ENCODE measurements at places on chromosomes 3 and 15. TPM values are rescaled to one million over a fixed set of nuclear protein-coding genes. Genes with fewer than 3 reads are reported as not detected.

DNA sequence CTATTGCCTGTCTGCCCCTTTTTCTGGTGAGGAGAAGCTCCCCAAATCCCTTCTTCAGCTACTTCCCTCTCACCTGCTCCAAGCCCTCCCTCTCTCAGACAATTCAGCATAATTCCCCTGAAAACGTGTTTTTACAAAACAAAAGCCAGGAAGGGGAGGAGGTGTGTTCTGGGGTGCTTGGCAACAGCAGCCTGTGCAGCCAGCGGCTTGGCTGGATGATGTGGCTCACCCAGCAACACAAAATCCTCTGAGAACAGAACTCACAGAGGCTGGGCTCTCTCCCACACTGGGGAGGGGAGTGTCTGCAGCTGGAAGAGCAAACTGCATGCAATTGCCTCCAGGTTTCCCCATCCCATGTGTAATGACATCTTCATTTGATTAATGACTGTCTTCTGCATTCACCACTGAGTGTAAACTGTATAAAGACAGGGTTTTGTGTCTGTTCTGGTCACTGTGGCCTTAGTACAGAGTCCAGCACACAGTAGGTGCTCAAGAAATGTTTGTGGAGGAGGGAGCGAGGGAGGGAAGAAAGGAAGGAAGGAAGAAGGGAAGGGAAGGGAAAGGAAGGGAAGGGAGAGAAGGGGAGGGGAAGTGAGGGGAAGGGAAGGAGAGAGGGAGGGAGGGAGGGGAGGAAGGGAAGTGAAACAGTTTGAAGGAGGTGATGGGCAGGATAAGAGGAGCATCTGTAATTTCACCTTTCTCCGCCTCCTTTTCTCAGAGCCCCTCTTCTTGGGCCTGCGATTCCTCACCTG, 70.1 kb upstream of the GLCE start:
- no peak for DNase-seq

DNA sequence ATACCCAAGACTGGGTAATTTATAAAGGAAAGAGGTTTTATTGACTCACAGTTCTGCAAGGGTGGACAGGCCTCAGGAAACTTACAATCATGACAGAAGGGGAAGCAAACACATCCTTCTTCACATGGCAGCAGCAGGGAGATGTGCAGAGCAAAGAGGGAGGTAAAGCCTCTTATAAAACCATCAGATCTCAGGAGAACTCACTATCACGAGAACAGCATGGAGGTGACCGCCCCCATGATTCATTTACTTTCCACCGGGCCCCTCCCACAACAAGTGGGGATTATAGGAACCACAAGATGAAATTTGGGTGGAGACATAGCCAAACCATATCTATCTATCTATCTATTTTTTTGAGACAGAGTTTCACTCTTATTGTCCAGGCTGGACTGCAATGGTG, 5.4 kb downstream of the GDPGP1 start:
- DNase-seq = no peak

DNA sequence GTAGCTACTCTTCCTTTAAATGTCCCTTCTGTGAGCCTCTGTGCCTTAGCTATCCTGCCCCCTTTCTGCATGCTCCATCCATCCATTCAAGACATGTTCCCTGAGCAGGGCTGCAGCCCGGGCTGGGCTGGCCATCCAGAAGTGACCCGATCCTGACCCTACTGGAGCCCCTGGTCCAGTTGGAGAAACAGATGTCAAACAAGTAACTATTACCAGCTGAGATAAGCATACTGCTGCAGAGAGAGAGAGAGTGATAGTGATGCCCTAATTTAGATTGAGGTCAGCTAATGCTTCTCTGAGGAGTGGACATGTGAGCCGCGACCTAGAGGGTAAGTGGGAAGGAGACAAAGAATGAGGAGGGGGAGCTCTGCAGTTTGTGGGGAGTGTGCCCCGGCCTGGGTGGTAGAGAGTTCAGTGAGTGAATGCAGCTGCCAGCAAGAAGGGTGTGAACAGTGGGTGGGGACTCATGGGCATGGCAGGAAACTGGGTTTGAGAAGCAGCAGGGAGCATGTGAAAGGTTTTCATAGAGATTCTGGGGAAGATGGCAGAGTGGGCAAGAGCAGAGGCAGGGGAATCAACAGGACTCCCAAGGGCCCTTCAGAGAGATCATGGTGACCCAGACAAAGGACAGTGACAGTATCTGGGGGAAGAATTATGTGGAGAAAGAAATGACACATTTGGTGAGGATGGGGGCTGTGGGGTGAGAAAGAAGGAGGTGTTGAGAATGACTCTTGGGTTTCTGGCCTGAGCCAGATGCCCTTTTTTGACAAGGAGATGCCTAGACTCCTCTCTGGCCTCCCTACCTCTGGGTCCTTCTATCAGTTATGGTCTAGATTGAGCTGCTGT, 44.9 kb downstream of the CHCHD6 start:
- no peak for DNase-seq

- DNase-seq = no peak
Observed at GRCh38 chr3:126016616-126017015, 47.6 kb downstream of the ROPN1B start.

DNA sequence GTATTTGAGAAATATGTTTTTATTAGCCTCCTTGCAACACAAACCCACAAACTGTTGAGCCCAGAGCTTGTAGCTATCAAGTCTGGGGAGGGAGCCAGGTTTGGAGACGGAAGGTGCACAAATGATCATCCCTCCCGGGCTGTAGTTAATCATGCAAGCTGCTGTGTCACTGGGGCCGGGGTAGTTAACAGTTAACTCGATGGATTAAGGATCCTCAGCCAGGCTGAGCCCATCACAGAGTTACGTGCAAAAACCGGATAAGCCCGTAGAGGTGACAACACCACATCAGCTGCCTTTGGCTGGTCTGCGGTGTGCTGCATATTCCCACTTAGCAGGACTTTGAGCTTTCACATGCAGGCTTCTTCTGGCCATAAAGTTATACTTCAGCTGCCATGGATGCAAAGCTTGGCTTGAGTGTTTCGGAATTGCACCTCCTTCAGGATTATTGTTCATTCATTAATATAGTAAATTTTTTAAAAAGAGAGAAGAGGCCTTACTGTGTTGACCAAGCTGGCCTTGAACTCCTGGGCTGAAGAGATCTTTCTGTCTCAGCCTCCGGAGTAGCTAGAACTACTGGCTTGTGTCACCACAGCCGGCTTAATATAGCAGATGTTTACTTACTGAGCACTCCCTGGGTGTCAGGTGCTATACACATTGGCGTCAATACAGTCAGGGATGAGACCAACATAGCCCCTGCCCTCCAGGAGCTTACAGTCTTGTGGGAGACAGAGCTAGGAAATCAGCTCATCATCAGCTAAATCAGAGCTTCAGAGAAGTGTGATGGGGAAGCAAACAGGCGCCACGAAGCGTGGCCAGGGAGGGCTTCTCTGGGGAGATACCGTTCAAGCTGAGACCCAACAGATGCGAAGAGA, 226.8 kb upstream of the BHLHE40 start:
- DNase-seq = no peak

- no peak for DNase-seq
Observed at GRCh38 chr15:78364233-78364632, 24.1 kb downstream of the CRABP1 start.

- no peak for DNase-seq
Observed at GRCh38 chr15:78319588-78319987, 20.2 kb upstream of the SKIC8 start.

- DNase-seq = peak; percentile 6
Observed at GRCh38 chr3:151345859-151346258, 16.5 kb upstream of the P2RY13 start.

DNA sequence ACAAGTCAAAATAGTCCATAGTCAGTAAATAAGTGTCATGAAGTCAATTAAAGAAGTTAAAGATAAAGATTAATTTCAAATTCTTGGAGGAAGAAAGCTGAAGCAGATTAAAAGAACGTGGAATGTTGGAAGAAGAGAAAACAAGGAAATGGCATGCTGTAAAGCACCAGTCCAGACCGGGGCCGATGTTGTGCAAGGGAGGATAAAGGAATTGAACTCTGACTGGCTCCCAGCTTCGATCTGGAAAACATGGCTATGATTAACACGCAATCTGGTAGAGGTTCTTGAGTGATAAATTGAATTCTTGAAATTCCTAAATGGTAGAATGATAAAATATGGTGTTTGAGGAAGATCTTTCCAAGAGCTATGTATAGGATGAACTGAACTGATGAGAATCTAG, 194.4 kb downstream of the MEIS2 start:
- no peak for DNase-seq

Gene CCDC39
- not detected for total RNA-seq

Gene FBN1
- total RNA-seq = 3.2 TPM

Gene MASP1
- not detected for total RNA-seq

Gene SNX4
- total RNA-seq = 53.4 TPM
